DMS79 treated with DMSO at 0.1 percent for 48 hours (cell line): ENCODE measurements at places on chromosomes 5 and 9.

DNA sequence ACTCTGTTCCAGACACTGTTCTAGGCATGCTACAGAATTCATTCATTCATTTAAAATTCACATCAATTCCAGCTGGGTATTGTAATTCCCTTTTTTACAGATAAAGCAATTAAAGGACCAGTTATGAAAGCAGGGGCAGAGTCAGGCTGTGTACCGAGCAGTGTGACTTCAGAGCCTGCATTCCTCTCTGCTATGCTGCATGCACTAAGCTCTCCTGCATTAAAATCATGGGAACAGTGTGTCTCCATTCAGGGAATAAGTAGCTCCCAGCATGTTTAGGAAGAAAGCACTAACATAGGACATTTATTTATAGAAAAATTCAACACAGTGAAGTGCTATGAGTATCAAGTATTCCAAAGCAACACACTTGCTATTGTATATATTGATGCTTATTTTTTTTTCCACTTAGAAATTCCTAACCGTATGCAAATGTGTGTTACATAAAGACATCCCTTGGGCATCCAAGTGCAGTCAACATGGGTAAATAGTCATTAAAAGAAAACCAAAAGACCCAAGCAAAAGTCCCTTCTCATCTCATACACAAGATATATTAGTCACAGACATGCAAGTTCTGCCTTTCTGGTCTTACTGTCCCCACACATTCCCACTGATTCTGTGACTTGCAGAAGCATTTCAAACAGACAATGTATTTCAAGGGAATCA, 173.7 kb downstream of the GABRB2 start:
- no peak for DNase-seq

- no peak for DNase-seq
These were observed 124.1 kb downstream of the JAKMIP2 start for GRCh38 chr5:147658293-147658932.

DNA sequence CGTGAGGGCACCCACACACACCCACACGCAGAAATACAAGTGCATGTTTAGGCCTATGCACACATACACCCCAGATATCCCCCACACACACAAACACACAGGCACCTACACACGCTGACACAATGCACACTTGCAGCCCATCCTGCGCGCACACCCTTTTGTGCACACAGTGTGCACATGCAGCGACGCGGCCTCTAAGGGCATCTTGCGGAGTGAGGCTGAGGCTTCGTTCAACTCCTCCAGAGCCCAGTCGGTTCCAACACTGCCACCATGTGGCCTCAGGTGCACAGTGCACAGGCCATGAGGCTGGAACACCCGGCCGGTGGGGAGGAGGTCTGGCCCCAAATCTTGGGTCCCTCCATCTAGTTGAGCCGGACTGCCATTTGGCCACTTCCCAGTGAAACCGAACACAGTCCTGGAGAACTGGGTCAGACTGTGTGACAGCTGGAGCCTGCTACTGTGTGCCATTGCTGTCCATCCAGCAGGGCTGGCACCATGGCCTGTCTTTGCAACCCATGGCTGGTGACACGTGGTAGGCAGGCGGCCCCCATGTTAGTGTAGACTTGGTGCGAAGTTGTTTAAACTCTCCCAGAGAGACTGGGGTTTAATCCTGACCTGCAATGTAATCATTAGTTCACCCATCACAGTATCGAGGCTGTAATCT, 97.7 kb upstream of the MVB12B start:
- peak; percentile 40 for DNase-seq

DNA sequence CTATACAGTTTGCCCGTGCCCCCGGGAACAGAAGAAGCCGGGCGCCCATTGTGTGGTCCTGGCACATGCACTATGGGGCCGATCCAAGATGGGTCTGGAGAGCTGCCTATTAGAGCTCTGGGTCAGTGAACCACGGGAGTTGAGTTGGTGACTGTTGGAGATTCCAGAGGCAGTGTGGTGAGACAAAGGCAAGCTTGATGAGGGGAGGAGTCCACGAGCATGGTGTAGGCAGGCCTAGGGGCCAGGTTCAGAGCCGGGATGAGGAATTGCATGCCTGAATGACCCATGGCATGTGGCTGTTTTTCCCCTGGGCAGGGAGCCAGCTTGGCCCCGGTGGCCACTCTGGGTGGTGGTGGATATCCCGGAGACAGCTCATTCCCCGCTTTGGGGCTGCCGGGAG, 84.4 kb upstream of the STC2 start:
- DNase-seq: no peak

GRCh38 chr9:110126499-110126941, 81.4 kb downstream of the C9orf152 start:
- DNase-seq: no peak

- DNase-seq: peak; percentile 3
These were observed 38.3 kb downstream of the CEMIP2 start for GRCh38 chr9:71729816-71730526.

DNA sequence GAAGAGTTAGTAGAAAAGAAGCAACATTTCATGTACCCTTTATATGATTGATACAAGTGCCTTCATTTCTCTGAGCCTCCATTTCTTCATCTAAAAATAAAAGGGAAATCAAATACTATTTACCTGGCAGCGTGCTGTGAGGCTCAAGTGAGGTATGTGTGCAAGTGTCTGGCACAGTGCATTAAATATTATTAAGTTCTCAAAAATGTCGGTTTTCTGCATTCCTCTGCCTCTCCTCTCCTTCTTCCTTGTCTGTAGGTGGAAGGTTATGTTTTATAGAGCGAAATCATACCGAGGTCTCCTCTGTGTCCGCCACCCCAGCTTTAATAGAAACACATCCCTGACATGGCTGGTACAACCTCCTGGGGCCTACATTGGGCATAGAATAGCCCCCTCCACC, 93.0 kb downstream of the FGF18 start:
- no peak for DNase-seq

DNA sequence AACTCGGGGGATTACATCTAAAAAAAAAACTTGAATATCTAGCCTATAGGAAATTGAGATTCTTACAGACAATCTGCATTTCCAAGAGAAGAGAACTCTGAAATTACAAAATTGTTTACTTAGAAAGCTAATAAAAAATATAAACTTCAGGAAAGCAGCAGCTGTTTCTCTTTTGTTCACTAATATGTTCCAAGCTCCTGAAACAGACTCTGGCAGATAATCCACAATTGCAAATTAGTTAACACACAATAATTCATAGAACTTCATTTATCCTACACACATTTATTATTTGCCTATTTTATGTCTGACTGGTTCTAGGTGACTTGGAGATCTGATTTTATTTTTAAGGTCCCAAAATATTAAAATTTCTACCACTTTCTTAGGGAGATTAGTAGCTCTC, 83.8 kb downstream of the TMEM167A start:
- DNase-seq: no peak

DNA sequence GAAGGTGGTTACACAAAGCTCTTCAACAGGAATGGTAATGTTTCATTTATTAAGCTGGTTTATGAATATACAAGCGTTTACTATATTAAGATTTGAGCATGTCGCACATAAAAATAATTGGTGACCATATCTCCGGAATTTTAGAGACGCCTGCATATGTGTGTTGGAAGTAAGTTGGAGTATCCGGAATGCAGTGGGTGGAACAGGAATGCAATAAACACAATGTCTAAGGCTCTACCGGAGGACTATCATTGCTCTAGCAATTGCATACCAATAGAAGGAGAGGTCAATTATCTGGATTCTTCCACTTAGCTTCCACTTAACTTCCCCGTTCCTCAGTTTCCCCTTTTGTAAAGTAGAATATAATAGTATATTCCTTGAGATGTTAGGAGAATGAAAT, 1.1 kb upstream of the CEP78 start:
- DNase-seq: no peak

GRCh38 chr5:112119508-112119907, 299.6 kb downstream of the EPB41L4A start:
- DNase-seq: no peak

DNA sequence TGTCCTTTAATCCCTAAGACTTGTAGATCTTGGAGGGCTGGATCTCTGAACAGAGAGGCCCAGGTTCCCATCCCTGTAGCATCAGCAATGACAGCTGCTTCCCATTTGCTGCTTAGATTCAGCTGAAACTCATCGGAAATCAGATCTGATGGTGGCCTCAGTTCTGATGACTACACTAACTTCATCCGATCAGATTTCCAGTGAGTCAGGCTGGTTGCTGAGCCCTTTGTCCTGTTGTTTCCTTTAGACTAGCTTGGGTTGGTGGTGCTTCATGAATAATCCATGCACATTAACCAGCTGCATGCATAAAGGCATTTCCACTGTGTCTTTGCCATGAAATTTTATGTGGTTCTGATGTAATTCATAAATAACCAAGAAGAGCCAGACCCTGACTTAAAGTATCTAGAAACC, 195.2 kb upstream of the TUT7 start:
- no peak for DNase-seq

- no peak for DNase-seq
These were observed 36.0 kb upstream of the SPATA31C2 start for GRCh38 chr9:88174324-88174723.

GRCh38 chr5:16849775-16850174, 86.3 kb downstream of the MYO10 start:
- no peak for DNase-seq

DNA sequence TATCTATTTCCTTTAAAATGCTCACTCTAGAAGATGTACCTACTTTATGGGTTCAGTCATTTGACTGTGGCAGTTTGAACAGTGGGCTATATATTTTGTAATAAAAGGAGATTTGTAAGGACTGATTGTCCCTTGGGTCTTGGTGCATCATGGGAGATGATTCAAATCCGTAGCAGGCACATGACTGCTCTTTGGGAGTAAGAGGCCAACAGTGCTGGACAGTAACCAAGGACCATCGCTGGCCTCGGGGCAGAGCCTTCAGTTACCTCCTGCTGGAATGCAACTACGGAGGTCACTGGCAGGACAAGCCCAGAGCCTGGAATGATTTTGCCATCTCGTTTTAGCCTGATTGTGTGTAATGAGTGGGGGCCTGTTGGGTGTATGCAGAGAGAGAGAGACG, 7.0 kb upstream of the MAMDC2 start:
- DNase-seq: no peak

- no peak for DNase-seq
These were observed 94.8 kb downstream of the LHFPL2 start for GRCh38 chr5:78553580-78554353.

DNA sequence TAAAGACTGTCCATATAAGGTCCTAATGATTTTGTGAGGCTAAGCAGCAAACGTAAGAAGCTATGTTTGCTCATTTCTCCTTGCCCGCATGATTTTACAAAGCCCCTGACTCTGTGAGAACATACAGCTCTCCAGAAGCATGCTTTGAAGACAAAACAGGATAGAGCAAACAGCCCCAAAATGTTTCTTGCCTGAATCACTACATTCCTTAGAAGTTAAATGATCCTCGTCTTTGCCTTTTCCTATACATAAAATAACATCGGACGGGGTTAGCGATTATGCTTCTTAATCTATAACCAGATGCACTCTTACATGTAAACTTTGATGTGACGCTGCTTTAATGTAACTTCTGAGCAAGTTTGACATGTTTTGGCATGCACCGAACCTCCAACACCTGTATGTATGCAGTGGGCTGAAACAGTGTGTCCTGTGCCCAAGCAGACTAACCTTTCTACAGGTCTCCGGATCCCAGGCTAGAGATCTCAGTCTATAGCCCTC, 353.7 kb downstream of the CETN3 start:
- no peak for DNase-seq

- no peak for DNase-seq
These were observed 206.0 kb upstream of the WWC1 start for GRCh38 chr5:168085261-168086031.

DNA sequence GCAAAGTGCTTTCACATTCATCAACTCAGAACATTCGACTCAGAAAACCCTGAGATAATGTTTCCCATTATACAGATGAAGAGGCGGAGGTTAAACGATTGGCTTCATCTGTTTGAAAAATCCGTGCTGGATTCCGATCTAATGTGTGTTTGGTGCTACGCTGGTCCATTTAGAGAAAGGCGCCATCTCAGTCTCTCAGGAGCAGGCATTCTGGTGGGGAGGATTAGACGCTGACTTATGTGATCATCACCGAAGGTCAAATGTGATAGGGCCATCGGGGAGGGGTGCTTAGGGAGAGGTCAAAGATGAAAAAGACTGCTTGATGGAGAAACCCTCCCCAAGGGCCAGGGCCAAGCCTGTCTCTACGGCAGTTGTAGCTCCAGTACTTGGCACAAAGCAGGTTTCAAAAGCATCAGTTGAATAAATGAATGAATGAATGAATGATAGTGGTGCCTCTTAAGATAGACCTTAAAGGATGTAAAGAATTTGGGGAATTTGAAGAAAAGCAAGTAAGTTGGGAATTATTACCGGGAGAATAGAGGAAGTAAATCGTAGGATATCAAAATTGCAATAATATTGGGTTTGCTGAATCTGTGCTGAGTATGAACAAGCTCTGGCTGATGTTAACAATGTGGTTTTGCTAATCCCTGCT, 160.6 kb upstream of the SHB start:
- no peak for DNase-seq
